ENCODE measurements at places on chromosomes 4 and X.

DNA sequence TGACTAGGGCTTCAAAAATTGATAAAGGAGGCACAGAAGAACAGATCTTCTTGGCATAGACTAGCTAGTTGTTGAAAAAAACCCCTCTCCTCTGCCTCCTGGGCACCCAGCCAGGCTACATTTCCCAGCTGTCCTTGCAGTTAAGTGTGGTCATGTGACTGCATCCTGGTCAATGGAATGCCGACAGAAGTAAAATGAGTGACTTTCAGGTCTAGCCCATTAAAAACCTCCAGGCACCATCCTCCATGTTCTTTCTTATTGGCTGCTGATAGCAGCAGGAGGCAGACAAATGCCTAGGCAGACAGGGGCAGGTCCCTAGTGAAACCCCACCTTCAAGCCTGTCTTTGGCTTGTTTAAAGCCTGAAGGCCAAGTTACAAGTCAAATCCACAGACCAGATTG, 35.3 kb downstream of the ATXN3L start:
- no peak for DNase-seq

GRCh38 chr4:11415409-11416070, 13.2 kb downstream of the HS3ST1 start:
- no peak for DNase-seq

- no peak for DNase-seq
Observed at GRCh38 chr4:132737344-132737743, 411.8 kb upstream of the PCDH10 start.

DNA sequence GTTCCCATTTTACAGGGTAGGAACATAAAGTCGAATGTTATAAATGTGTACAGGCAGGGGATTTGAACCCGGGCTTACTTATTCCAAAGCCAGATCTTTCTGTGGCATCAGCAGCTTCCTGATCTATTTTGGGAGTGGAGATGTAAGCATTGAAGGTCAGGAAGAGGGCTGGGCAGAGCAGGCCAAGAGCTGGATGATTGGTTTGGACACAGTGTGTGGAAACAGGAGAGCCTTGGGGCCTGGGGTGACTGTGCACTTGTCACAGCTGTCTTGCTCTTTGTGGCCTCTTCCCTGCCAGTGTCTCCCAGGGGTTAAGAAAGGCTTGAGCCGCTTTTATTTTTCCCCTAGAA, 127.9 kb upstream of the ENPP6 start:
- no peak for DNase-seq

- peak; percentile 75 for DNase-seq
Observed at GRCh38 chrX:153925739-153926551, at the start of gene ARHGAP4. Gene ARHGAP4 (minus strand): TSS chrX:153926264. CDS start chrX:153926202, 62 bp downstream.

DNA sequence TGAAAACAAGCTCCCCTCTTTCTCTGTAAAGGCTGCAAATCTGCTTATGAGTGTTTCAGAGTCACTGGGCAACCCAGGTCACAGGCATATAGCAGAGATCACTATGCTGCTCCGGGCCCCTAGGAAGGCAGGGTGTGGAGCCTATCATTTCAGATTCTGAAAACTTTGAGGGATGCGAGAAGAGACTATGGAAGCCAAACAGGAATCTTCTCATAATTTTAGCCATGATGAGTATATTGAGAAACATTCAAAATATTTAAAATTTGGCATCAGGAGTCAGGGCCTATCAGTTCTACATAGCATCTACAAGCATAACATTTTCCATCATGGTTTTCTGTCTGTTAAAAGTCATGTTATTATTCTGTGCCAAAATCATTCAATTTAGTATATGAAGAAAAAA, 61.7 kb upstream of the ATXN3L start:
- DNase-seq: no peak

DNA sequence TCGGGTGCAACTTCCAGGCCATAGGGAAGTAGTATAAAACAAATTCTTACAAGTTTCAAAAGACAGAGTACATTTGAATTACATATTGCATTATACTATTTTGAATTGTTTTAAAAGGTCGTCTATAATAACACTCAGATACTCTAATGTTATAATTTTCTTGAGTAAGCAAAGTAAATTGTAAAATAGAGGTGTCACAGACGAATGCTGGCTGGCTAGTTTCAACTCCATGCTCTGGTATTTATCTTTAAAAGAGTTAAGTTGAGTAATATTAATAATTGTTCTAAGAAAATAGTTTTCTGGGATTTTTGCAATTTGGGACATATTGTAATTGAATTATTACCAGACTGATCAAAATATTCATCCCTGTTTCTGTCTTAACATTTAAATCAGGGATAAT, 764.9 kb downstream of the TECRL start:
- DNase-seq: no peak

- DNase-seq: no peak
Observed at GRCh38 chr4:120672076-120672475, 250.4 kb downstream of the PRDM5 start.

- peak; percentile 20 for DNase-seq
Observed at GRCh38 chrX:31036895-31037294, 34.9 kb downstream of the FTHL17 start.

DNA sequence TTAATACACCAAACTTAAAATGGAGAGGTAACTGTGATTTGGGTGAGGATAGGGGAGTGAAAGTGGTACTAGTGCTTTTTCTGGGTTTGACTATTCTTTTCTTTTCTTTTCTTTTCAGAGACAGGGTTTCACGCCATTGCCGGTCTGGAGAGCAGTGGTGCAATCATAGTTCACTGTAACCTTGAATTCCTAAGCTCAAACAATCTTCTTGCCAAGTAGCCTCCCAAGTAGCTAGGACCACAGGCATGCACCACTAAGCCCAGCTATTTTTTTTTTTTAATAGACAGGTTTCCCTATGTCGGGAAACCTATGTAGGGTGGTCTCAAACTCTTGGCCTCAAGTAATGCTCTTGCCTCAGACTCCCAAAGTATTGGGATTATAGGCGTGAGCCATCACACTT, 3.0 kb upstream of the ARMCX4 start:
- no peak for DNase-seq

DNA sequence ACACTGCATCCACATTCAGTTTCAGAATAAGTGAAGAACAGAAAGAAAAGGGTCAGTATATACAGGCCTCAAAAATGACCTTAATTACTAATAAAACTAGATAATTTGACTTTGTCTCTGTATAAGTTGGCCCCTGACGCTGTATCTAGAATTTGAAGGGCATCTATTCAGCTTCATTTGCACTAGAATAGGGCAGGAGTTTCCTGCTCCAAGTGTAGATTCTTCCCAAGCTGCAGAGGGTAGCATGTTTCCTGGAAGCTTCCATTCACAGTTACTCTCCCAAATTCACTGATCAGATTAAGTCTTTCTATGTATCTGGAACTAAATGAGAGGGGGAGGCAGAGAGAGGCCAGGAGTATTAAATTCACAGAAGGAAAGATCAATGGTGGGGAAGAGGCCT, 90.9 kb downstream of the GC start:
- DNase-seq: no peak

DNA sequence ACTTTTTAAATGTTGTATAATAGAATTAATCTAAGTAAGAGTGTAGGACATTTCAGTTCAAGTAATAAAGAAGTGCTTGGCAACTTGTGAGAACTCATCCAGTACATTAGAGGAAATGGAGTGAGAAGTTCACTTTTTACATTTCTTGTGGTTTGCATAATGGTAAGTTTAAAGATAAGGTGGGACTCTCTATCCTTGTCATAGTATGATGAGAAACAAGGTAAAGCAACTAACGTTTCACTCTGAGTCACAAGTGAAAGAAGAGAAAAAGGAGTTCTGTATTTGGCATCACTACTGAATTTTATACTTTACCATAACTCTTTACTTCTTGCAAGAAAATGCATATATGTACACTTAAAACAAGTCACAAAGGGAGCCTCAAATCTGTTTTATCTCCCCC, 219.4 kb downstream of the SLC4A4 start:
- DNase-seq: no peak

- DNase-seq: peak; percentile 16
Observed at GRCh38 chr4:154049457-154050181, 260.7 kb upstream of the SFRP2 start.

GRCh38 chrX:82945332-82945731, 562.8 kb upstream of the POU3F4 start:
- DNase-seq: no peak

- DNase-seq: peak; percentile 20
Observed at GRCh38 chrX:123835661-123836371, 24.0 kb upstream of the XIAP start.

DNA sequence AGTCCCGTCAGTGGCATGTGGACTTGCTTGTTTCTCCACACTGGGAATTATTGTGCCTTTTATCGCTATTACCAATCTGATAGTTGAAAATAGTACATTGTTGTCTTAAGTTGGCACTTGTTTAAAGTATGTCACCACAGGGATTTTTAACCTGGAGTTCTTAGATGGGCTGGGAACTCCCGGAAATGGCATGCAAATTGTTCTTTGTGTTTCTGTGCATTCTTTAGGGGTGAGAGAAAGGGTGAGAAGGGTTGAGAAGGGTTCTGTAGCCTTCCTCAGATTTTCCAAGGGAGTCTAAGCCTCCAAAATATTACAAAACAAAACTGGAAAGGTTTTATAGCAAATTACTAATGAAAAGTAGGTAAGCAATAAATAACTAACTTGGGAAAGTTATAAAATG, 176.9 kb downstream of the ZIC3 start:
- no peak for DNase-seq

DNA sequence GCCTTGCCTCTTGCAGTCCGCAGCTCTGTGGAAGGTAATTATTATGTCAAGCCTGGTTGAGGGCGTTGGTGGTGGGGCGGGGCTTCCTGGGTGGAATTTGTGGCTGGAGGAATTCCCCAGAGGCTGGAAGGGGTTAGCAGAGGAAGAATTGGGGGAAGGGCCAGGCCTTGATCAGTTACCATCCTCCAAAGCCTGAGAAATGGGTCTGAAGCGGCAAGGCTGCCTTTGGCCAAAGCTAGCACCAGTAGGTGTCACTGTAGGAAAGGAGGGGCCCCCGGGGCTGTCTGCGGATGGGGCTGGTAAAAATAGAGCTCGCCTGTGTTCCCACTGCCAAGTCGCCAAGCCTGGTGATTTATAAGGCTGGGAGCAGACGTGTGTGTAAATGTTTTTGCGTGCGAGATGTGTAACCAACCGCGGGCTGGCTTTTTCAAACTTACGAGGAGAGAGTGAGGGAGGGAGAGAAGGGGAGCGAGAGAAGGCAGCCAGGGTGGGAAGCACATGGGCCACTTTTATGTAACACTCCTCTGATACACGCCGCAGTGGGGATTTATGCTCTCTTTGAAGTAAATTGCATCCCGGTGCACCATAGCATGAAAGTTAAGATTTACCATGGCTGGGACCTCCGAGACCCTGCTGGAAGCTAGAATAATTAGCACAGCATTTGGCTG, 367.0 kb downstream of the BCOR start:
- peak; percentile 70 for DNase-seq

DNA sequence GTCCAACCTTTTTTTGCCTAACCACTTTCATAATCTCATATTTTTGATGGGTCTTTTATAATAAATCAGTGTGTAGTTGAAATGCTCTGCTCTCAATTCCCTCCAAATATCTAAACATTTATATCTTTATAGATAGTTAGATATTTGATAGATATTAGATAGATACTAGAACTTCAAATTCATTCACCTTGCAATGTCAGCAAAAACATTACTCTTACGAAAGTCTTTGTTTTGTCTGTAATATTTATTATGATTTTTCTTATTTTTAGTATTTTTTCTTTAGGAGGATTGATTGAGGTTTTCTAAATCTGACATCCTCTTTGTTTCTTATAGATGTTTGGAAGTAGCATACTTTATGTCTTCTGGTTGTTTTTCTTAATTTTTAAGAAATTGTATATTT, 2563.6 kb downstream of the PCDH7 start:
- no peak for DNase-seq

DNA sequence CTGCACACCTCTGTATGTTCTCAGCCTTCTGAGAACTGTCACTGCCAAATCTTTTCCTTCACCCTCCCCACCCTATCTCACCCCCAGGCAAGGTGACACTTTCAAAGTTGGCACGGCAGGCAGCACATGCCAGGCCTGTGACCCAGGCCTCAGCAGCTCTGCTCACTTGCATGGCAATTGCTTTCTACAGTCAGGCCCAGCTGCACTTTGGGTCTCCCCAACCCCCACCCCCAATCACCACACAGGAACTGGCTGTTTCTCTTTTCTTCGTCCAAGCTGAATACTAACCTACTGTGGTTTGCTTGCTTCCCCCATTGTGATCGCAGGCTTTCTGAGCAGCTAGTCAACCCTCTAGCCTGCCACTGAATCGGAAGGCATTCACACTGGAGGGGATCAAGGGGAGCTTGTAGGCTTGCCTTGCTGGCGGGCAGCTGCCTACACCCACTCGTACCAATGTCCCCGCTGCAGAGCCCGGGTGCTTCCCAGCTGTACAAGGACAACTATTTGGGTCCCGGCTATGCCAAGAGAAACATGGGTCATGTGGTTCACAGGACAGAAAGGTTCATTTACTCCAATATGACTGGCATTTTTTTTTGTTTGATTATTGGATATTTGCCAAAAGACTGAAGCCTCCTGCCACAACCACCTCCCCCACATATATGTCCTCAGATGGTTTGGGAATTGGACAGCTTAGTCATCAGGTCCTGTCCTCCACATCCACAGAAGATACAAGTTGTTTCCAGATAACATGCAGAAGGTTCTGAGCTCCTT, 28.1 kb downstream of the SLC25A43 start:
- peak; percentile 18 for DNase-seq

GRCh38 chrX:73766431-73766795, 203.4 kb downstream of the CHIC1 start:
- no peak for DNase-seq

DNA sequence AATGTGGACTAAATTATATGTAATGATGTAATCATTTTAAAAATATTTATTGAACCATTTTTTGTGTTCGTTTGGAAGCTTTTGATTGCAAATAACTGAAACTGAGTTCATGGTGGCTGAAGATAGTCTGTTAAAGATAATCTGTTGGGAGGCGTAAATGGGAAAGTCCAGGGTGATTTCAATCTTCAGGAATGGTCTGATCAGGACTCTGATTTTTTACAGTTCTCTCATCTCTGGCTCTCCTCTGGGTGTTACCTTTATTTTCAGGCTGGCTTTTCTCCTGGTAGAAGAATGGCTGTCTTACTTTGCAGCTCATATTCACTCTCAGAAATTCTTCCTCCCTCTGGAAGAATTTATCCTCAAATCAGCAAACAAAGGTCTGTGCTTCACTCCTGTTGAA, 199.0 kb upstream of the LEF1 start:
- no peak for DNase-seq

Data from activated CD8-positive, alpha-beta T cell treated with anti-CD3 and anti-CD28 coated beads for 36 hours (primary cell).